ENCODE measurements at places on chromosomes 13 and 19.

DNA sequence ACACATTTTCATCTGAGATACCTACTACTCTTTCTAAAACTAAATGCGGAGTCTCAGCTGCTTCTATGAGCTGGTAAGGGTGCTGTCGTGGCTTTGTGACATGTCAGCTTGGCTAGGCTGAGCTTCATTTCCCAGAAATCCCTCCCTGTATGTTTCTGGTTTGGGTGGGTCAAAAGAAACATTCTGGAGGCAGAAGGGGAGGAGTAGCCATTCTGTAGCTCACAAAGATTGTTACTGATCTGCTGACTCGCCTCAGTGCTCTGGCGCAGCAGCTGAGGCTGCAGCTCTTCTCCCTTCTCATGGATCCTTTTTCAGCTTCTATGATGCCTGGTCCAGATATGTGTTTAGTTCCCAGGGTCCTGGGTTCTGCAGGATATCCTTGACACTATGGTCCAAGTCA, 114.7 kb downstream of the RAP2A start:
- DNase-seq = no peak

DNA sequence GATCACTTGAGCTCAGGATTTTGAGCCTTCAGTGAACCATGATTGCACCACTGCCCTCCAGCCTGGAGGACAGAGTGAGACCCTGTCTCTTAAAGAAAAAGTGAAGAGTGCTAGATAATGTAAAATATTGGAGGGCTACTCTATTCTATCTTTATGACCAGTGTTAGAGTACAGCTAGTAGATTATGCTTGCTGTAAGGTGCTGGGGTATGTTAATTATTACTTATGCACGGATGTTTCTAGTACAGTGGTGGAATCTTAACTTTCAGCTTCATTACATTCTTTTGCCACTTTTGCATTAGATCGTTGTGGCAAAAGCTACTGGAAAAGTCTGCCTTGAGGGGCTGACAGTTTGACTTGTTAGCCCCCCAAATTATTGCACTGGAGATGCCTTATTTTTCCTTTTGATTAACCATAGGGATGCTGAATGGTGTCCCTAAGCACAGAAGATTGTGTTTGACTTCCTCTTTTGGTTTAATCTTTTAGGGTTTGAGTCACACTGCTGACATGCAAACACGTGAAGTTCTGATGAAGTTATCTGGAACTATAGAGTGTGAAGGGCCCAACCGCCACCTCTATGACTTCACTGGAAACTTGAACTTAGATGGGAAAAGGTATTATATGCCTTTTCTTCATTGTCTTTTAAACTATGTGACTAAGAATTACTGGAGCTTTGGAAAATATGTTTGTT, 169.8 kb downstream of the ATP8A2 start:
- DNase-seq = no peak

DNA sequence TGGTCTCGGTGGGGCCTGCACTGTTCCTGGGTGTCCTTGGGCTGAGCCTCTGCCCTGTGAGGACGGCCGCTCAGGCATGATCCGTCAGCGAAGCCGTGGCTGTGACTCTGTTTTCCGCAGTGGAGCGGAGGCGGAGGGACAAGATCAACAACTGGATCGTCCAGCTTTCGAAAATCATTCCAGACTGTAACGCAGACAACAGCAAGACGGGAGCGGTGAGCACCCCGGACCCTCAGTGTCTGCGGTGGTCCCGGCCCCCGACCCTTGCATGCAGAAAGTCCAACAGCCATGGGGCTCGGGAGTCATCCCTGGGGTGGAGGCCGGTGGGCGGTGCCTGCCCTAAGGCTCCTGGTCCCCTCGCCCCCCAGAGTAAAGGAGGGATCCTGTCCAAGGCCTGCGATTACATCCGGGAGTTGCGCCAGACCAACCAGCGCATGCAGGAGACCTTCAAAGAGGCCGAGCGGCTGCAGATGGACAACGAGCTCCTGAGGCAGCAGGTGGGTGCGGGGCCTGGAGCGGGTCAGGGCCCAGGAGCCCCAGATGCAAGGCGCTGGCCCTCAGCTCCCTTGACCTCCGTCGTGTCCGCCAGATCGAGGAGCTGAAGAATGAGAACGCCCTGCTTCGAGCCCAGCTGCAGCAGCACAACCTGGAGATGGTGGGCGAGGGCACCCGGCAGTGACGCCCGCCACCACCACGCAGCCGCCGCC, 3.6 kb upstream of the HAMP start:
- no peak for DNase-seq

- DNase-seq = no peak
Observed at GRCh38 chr13:65032825-65033224, 2197.3 kb downstream of the PCDH9 start.

DNA sequence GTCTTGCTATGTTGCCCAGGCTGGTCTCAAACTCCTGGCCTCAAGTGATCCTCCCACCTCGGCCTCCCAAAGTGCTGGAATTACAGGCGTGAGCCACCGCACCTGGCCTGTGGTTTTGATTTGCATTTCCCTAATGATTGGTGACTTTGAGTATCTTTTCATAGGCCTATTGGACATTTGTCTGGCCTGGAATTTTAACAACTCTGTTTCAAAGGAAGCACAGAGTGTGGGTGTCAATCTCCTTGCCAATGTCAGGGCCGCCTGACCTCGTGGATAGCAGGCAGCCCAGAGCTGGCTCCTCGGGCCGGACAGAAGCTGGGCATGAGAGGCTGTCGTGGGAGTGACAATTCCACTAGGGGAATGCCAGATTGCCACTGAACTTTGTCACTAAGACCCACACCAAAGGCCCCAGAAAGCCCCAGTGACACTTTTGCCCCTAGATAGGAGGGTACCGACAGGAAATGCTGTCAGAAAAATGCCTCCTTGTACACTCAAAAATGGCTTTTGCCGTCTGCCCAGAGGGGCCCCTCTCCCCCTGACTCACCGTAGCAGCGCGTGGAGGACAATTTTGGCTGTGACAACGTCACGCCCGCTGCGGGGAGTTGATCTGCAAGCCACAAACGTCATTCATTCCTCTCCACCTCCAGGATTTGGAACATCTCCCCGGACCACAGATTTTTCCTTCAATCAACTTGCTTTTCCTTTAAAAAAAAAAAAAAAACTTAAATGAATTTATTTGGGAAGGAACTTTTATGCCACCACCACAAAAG, 11.7 kb upstream of the ADGRE5 start:
- no peak for DNase-seq

Measured in NCI-H446 (cell line).